ENCODE measurements at places on chromosomes 12 and 14. TPM values are rescaled to one million over a fixed set of nuclear protein-coding genes. Genes with fewer than 3 reads are reported as not detected.

PEBP1 gene
- 167 TPM for total RNA-seq

CHGA gene
- total RNA-seq = not detected

KERA gene
- not detected for total RNA-seq

SLC2A14 gene
- total RNA-seq = 0.25 TPM

CPNE6 gene
- not detected for total RNA-seq

NTS gene
- 0.08 TPM for total RNA-seq

SYCP3 gene
- not detected for total RNA-seq

EIF2S3B gene
- total RNA-seq = 0.66 TPM

CCNT1 gene
- total RNA-seq = 26.9 TPM

ZC3H14 gene
- 68.6 TPM for total RNA-seq

PIK3C2G gene
- total RNA-seq = not detected

SLC4A8 gene
- 2.6 TPM for total RNA-seq

ALKBH2 gene
- 19.5 TPM for total RNA-seq

GNB3 gene
- total RNA-seq = 1.0 TPM

TMEM253 gene
- total RNA-seq = 0.47 TPM

ETFBKMT gene
- 1.3 TPM for total RNA-seq

METTL1 gene
- 2.5 TPM for total RNA-seq

RITA1 gene
- 20.8 TPM for total RNA-seq

KCNH3 gene
- total RNA-seq = 1.6 TPM

KLRF1 gene
- total RNA-seq = 0.49 TPM

LMO3 gene
- total RNA-seq = 2.9 TPM

Measured in H4 (cell line).